Central memory CD4-positive, alpha-beta T cell (primary cell): ENCODE measurements at places on chromosomes 2 and 18.

GRCh38 chr2:162118166-162119031 lies 33.6 kb downstream of the GCG start:
- DNase-seq: no peak

- DNase-seq: no peak
Measured at GRCh38 chr2:143504397-143504796, 375.2 kb downstream of the ARHGAP15 start.

- no peak for DNase-seq
Measured at GRCh38 chr2:232389327-232389726, 10.8 kb downstream of the ALPP start.

DNA sequence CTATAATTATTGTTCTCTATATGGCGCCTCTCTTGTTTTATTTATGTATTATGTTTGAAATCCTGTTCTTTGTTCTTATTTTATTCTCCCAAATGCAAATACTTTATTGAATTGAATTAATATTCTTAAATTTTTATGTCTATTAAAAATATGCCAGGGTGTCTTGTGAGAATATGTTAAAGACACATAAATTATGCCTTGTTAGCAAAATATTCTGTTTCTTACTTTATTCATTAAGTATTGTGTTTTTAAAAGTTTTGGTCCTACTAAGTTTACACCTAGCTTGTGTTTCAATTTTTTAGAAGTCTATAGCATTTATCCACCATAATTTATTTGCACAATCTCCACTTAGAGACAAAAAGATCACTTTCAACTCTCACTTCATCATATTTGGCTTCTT lies 741.5 kb upstream of the SLC39A10 start:
- DNase-seq: no peak

DNA sequence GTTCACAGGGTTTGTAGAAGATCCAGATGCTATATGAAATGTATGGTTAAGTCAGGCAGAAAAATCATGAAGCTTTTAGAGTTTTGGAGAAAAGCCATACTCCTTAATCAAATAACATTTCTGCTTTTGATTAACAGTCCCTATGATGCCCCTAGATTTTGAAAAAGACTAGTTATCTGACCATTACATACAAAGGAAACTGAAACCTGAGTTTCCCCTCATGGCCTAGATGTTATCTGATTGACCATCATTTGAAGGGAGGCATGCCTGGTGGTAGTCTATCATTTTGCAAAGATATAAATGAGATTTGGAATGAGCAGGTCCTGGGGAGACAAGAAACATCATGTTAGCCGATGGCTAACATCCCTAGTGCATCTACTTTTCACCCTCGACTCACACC lies 704.3 kb upstream of the FSHR start:
- no peak for DNase-seq

DNA sequence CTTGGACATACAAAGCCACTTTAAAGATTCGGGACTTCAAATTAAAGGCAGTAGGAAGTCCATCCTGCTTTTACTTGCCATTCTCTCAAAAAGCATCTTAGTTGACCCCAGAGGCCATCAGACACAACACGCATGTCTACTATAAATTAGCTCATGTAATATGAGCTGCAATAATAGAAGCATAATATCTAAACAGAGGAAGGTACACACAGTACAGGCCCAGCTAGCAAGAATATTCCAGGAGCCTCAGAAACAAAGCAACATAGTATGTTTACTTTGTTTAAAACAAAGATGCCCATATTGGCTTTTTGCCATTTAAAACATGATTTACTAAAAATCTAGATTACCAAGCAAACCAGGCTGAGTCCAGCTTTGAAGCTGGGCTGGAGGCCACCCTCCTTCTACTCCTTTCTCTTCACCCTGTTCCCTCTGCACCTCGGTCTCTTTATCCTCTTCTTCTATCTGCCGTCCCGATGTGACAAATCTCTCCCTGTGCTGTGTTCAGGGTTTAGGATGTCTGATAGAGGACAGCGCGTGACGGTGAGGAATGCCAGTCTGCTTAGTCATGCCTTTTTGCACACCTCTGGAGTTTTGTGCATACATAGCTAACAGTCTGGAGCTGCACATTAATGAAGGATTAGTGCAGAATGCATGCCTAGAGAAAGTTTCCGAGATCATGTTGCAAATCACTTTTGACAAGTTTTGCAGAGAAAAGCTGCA lies 28.2 kb downstream of the DTNA start:
- DNase-seq: no peak

GRCh38 chr18:63067939-63068338 lies 251.6 kb downstream of the BCL2 start:
- DNase-seq: no peak

DNA sequence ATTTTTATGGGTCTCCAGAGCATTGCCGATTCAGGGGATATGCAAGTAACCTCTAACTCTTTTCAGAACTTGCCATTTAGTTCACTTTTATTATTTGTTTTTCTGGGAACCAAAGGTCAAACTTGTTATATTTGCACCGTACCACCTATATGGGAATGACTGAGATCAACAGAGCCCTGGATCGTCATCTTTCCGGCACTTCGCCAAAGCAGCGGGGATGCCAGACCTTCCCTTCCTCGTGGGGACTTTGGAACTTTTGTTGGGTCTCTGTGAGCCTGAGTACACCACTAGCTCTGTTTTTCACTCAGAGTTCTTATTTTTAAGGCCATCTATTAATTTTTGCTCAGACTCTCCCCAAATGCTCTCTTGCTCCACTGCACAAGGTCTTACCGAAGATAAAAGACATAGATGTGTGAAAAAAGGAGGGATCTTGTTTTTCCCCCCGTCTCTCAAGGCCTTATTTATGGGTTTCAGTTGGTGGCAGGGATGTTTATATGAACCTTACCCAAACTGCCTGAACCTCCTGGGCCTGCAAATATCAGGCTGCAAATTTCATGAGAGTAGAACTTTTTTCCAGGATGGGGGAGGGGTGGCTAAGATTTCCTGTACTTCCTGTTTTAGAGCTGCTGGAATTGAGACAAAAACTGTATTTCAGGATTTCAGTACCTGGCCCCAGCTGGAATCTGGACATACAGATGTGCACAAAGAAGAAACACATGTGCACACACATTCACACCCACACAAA lies 350.3 kb downstream of the HRH4 start:
- no peak for DNase-seq

- DNase-seq: no peak
Measured at GRCh38 chr2:129861666-129862288, 117.7 kb upstream of the RAB6C start.

DNA sequence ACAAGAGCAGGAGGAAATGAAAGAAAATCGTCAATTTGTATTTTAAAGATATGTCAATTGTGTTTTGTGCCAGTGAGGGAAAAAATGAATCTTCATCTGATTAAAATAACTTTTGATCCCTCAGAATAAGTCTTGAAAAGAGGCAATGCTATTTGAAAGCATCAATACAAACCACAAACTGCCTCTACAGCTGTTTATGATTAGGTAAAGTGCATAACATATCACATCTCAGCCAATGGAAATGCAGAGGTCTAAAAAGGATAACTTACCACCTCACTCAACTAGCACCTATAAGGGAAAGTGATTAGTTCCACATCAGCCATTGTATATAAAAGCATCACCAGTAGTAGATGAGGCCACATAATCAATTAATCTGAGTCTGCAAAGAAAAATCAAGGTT lies 492.2 kb upstream of the CDH2 start:
- no peak for DNase-seq

- no peak for DNase-seq
Measured at GRCh38 chr2:137659616-137660015, 304.7 kb upstream of the HNMT start.

GRCh38 chr18:55320424-55321264 lies 267.3 kb downstream of the TCF4 start:
- no peak for DNase-seq

- DNase-seq: no peak
Measured at GRCh38 chr18:62682371-62682770, 33.0 kb upstream of the PHLPP1 start.

DNA sequence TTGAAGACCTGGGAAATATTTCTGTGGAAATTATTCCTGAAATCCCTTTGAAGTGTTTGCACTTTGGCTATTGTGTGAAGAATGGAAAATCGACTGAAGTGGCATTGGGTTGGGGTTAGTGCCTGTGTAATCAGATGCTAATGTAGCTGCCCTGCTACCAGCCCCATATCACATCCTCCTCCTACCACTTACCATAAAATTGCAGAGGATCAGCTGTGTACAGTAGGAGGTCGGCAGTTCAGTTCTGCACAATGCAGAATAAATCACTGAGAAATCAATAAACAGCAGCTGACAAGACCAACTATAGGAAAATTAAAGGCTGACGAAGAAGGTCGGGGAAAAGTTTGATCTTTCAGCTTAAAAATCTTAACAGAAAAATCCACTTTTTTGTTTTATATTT lies 440.9 kb downstream of the PTPRM start:
- DNase-seq: no peak

GRCh38 chr2:223027442-223027841 lies 24.5 kb upstream of the KCNE4 start:
- DNase-seq: no peak

DNA sequence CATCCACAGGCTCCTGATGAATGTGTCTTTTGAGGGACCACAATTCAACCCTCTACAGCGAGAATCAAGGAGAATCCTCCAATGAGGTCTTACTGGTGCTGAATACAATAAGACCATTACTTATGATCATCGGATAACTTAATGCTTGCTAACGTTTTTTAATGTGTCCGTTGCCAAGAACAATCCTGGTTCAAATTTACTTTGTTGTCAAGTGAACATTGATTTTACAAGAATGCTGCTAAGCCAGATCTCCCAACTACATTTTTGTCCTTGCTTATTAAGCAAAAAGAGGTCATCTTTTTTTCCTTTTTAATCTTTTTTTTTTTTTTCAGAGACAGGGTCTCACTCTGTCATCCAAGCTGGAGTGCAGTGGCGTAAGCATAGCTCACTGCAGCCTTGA lies 93.7 kb downstream of the THNSL2 start:
- no peak for DNase-seq

- DNase-seq: no peak
Measured at GRCh38 chr2:15298770-15299169, 262.4 kb downstream of the NBAS start.

GRCh38 chr2:144946263-144946662 lies 426.3 kb upstream of the ZEB2 start:
- DNase-seq: no peak

DNA sequence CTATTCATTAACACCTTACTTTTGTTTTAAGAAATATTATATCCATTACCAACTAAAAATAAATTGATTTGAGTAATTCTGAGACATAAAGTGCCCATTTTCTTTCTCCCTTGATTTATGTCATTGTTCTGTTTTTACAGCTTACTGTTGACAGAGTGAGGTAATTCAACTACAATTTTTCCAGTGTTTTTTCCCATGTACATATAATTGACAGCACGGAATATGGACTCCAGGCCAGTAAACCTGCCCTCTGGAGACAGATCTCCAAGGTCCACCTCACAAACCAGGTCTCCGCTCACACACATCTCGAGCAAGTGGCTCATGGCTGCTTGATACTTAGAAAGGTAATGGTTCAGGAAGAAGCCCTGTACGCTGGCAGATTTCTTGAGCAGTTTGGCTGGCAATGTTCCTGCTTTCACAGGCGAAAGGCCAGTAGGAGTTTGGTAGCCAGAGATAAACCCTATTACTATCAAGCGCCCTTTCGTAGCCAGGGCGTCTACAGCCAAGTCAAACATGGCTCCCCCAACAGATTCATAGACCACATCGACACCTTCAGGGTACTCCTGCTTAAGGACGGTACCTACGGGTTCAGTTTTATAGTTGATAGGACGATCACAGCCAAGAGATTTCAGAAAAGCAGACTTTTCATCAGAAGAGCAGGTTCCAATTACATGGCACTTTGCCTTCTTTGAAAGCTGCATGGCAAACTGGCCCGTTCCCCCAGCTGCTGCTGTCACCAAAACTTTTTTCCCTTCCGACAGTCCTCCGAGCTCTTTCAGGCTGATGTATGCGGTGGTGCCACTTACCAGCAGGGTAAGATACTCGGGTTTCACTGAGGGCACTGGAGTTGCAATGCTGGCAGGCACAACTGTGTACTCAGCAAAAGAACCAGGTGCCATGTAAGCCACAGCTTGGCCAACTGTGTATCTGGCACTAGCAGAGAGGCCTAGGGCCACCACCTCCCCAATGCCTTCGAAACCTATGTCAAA lies 7.4 kb downstream of the PTGR3 start:
- DNase-seq: no peak

- no peak for DNase-seq
Measured at GRCh38 chr2:9398881-9399780, 24.2 kb downstream of the ITGB1BP1 start.

DNA sequence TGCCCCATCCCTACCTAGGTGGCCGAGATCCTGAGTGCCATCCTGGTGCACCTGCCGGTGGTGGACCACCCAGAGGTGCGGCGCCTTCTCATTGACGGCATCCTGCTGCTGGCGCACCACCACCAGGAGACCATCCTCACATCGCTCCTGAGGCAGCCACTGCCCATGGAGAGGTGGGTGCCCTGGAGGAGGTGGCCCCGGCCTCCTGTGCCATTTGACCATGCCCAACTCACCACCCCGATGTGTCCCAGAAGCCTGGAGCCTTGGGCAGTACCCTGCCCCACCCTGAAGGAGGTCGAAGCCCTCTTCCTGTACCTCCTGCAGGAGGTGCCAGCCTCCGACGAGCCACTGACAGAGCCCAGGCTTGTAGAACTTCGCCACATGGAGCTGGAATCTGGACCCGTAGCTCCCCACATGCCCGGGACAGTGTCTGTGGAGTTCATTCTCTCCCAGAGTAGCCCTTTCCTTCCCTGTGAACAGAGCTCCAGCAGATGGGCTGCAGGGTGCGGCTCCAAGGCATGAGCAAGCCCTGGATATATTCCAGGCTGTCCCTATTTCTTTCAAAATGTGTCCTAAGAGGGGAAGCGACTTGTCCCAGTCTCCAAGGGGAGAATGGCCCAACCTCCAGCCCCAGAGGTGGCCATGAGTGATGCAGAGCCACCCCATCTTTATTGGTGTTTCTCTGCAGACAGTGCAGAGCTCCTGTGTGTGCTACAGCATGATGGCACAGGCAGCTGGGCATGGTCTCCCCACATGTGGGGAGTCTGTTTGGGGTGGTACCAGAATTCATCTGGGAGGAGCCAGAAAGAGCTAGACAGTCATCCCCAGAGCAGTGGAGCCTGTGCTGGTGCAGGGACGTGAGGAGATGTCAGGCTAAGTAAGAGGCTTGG lies 34.2 kb downstream of the HJURP start:
- no peak for DNase-seq

DNA sequence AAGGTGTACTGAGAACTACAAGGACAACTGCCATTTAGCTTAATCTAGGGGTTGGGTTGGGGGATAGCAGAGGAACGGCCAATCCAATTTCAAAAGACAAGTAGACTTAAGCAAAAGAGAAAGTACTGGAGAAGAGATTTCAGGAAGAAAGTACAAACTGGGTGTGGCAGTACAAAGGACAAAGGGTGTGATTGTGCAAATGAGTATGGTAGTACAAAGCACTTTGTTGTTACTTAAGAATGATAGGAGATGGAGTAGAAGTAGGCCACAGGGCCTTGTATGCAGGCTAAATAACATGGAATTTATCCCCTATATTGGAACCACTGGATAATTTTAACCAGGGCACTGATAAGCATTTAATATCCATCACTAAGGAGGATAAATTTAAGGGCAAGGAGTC lies 4.7 kb upstream of the ORC2 start:
- no peak for DNase-seq
